ENCODE measurements at places on chromosomes 5 and 9.
A peak's percentile ranks its signal among the peaks of the same experiment; 100 is the strongest.

- DNase-seq: no peak
Observed at GRCh38 chr9:107539427-107540163, 50.0 kb upstream of the KLF4 start.

GRCh38 chr5:97111004-97111403 is 31.4 kb downstream of the LIX1 start:
- DNase-seq: no peak

GRCh38 chr5:128304791-128305190 is 221.2 kb downstream of the SLC12A2 start:
- no peak for DNase-seq

GRCh38 chr5:3891113-3891512 is 295.5 kb downstream of the IRX1 start:
- DNase-seq: no peak

DNA sequence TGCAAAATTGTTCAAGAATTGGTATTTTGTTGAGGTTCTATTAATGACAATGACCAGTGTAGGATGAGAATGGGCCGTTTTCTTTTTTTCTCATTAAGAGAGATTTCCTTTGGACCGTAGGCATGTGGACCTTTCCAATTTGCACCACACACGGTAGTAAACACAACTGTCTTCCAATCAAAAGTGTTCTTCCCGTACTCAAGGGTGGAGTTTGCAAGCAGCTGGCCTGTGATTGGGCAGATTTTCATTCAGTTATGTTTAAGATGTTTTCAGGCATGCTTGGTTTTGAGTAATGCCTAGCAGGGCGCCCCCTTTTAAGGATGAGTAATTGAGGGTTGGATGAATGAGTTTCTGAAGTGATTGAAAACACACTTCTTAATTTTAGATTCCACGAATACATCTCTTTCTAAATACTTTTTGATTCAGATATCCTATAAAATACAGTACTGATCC is 2.5 kb downstream of the KDM3B start:
- DNase-seq: peak; percentile 10

DNA sequence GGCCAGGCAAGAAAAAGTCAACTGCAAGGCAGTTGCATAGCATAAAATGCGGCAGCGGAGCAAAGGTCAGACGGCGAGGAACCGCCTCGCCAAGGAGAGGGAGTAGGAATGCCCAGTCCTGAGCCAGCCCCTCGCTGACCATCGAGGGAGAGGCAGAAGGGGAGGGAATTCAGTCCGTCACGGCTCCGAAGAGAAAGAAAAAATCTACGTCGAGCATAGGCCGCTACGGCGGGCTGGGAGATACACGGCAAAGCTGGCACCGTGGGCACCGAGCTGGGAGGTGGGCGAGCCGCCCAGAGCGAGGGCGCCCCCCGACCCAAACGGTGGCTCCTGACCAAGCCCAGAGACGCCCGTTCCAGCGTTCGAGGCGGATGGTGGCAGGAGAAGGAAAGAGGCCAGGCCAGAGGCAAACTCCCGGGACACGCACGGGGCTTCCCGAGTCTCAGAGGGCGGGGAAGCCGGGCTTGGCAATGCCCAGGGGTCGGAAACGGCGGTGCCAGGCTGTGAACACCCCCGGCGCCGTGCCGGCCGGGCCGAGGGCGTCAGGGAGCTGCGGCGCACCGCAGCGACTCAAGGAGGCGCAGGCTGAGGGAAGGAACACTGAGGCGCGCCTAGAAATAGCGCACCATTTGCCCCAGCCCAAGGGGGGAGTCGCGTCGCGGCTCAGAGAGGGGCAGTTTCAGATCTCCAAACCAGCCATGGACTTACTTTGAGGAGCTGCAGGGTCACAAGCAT is 518 bp downstream of the SPRY4 start:
- no peak for DNase-seq

- peak; percentile 83 for DNase-seq
Observed at GRCh38 chr9:133991964-133992779, at the start of gene VAV2. VAV2 (minus strand) TSS chr9:133992324; CDS start chr9:133992278, 46 bp downstream.

- no peak for DNase-seq
Observed at GRCh38 chr9:32622948-32623347, 12.5 kb downstream of the TAF1L start.
